SK-MEL-5 (cell line): ENCODE measurements at places on chromosomes 1 and 21.

- DNase-seq, result no peak
Measured at GRCh38 chr1:223803211-223803610, 42.5 kb downstream of the TP53BP2 start.

DNA sequence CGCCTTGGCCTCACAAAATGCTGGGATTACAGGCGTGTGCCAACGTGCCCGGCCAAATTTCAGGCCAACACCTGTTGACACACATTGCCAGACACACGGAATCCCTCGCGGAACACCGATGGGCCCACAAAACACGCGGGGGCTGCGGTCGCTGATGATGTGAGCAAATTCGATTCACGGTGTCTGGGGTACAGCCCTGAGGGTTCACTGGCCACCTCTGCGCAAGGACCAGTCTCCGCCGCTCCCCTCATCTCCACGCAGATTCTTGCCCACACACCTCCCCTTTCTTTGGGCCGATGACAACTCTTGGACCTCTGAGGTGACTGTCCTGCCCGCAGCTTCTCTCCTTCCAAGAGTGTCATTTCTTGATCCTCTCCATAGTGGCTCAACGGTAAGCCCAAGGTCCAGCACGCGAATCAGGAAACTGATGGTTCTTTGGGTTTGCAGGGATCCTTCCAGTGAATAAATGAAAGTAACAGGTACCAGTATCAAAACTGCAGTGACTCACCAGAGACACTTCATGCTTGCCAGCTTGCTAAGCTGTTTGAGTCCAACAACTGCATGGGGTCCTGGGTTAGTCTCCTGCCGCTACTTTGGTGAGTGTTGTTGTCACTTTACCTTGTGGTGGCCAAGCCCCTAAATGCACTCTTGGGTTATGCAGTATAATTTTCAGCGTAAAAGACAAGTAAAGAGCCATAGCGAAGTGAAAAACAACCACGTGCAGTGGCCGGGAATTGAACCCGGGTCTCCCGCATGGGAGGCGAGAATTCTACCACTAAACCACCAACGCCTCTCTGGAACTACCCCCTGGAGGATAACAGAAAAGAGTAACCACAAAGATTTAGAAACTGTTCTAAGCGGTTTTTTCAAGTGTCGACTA is 11.0 kb upstream of the RNU1-3 start:
- DNase-seq, result peak; percentile 83

- DNase-seq, result no peak
Measured at GRCh38 chr1:213110349-213111300, 59.6 kb downstream of the RPS6KC1 start.

- no peak for DNase-seq
Measured at GRCh38 chr1:20685741-20686140, 24.6 kb upstream of the DDOST start.
